Non-pigmented ciliary epithelial cell (primary cell): ENCODE measurements at places on chromosomes 5 and 9.

GRCh38 chr5:156310115-156310514 is 16.8 kb upstream of the SGCD start:
- no peak for DNase-seq

- no peak for DNase-seq
Observed at GRCh38 chr5:127830157-127830556, 127.0 kb downstream of the CCDC192 start.

- no peak for DNase-seq
Observed at GRCh38 chr9:93675336-93676150, 99.2 kb downstream of the PHF2 start.

GRCh38 chr9:97389249-97389648 is 22.6 kb upstream of the TDRD7 start:
- DNase-seq, result no peak

- DNase-seq, result no peak
Observed at GRCh38 chr9:81125446-81126092, 563.8 kb downstream of the TLE1 start.
